Activated CD4-positive, alpha-beta T cell treated with anti-CD3 and anti-CD28 coated beads, Interleukin-2, amount 50 U/mL, for 24 hours (primary cell): ENCODE measurements at places on chromosomes 4 and X.

DNA sequence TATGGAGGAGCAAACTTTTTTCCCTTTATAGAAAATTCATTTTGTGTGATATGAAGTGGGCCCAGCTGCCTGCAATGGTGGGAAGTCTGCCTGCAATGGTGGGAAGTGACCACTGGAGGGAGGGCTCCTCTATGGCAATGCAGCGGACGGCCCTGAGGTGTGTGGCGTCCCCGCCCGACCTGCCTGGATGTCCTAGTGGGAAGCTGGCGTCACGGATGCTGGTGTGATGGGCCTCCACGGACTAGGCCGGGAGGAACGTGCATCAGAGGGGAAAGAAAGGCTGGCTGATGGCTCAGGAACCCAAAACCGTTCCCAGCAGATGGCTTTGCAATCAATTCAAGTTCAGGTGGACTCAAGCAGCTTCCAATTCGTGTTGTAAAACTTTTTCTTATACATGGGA lies 177.9 kb downstream of the AFAP1 start:
- DNase-seq = peak; percentile 15

DNA sequence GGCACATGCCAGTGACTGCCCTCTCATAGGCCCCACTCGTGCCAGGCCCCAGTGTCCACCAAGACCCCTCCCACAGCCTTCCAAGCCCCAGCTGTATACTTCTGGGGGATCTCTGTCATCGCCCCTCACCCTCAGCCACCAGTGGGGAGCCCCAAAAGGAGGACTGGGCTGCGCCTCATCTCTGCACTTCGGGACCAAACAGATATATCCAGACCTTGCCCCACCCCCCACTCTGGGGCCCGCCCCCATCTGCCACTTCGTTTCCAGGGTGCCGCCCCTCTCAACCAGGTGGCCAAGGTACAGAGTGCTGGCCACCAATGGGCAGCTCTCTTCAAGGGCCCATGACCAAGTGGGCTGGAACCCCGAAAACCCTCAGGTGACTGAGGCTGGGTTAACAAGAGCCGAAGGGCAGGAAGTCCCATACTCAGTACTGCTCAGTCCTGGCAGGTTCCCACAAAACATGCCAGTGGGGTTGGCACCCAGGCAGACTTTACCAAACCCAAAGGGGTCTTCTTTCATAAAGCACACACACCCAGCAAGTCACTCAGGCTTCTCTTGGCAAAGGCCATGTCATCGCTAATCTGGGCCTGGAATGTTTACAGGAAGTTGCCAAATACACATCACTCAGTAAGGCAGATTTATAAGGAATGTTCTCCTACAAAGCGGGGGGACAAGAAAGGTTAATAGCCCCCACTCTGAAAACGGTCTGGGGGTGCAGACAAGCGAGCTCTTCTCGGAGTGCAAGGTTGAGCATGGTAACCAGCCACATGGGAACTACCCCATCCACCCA lies 4.4 kb downstream of the ZFYVE28 start:
- no peak for DNase-seq

- DNase-seq = no peak
These were observed at the start of gene NDST3 for GRCh38 chr4:118034053-118034785. Gene NDST3, plus strand, starts transcription at chr4:118034486. Its CDS starts 19,425 bp downstream, at chr4:118053911.

DNA sequence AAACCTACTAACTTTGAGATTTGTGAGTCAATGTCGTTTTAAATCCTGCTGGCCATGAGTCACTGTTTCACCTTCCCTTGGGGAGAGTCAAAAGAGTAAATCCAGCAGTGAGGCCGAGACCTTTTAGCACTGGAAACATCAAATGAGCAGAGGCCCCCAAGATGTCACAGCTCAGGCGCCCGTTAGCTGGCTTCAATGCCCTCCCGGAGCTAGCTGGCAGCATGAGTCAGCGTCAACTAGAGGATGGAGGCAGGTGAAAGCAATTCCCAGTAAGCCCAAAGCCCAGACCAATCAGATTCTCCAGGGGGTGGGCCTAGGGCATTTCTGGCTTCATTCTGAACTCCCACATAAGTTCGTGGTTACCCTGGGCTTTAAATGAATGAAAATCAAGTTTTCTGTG lies 170.9 kb downstream of the CLCN4 start:
- no peak for DNase-seq

- no peak for DNase-seq
These were observed 582.6 kb downstream of the RAPGEF2 start for GRCh38 chr4:159685340-159686092.

- DNase-seq = no peak
These were observed 85.2 kb upstream of the CLCN4 start for GRCh38 chrX:10071451-10072144.

GRCh38 chrX:18294893-18295292 lies 59.6 kb downstream of the SCML2 start:
- DNase-seq = no peak

GRCh38 chrX:8743126-8743732 lies 11.3 kb upstream of the ANOS1 start:
- DNase-seq = peak; percentile 38

- no peak for DNase-seq
These were observed 30.0 kb upstream of the PGK1 start for GRCh38 chrX:78074088-78074487.

DNA sequence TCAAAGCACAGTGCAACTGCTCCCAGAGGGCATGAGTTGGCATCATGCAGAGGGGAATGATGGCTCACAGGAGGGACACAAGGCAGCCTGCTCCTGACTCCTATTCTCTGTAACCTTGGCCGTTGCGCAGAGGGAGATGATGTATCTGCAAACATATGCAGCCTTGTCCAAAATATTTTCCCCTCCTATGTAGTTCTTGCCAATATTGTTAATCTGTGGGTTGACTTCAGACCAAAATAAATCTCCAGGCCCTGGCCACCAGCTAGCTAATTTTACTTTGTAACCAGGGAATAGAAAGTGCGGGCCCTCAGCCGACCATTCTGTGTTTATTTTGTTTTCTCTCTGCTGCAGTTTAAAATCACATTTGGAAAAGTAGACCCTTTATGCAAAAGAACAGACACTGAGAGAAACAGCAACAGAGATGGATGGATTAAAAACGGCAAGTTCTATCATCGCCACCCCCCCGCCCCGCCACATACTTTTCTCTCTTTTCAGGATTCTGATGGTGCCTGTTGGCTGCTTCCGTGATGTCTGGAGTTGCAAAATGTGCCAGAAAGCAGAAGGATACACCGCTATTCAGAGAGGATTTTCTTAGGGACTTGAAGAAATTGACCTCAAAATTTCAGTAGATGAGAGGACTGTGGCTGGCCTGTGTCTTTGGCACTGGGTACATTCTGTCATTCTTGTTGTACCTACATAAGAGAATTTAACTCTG lies 185.3 kb upstream of the BCOR start:
- DNase-seq = no peak

DNA sequence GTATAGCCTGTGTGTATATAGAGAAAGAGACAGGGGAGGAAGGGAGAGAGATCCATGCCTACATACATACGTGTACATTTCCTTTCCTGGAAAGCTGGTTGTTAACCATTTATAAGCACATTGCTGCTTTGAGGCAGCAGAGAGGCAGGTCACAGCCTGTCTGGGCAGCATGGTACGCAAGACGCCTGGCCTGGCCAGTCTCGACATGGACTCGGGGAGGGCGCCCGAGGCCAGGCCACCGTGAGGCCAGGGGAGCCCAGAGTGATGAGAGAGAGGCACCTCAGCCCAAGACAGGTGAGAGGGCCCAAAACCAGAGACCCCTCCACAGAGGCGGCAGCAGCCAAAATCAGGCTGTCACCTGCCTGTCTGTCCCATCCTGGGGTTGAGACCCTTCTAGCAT lies 3.9 kb downstream of the TREX2 start:
- no peak for DNase-seq

- peak; percentile 37 for DNase-seq
These were observed 72.9 kb upstream of the STIM2 start for GRCh38 chr4:26787461-26788340.

DNA sequence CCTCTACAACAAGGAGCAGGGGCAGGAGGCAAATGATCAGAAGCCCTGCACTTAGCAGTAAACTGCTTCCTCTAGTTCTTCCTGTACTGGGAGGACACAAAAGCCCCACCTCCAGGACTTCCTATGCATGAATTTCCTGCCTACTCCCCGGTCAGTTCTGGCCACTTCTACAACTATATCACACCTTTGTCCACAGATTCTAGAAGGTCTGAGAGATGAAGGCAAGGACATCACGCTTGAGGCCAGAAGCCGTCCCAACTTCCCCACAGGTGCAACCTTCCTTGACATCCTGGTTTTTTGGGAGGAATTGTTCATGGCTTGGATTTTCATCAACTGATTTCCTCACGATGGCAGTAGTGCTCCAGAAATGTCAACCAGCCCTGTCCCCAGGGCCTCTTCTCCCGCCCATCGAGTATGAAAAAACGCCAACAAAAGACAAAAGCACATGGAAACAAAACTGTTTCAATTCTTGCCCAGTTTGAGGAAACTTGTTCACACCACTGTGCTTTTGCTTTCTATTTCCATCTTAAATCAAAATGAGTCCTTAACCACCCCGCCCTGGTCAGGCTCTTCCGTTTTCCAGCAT lies 206.5 kb upstream of the STK26 start:
- DNase-seq = peak; percentile 63

DNA sequence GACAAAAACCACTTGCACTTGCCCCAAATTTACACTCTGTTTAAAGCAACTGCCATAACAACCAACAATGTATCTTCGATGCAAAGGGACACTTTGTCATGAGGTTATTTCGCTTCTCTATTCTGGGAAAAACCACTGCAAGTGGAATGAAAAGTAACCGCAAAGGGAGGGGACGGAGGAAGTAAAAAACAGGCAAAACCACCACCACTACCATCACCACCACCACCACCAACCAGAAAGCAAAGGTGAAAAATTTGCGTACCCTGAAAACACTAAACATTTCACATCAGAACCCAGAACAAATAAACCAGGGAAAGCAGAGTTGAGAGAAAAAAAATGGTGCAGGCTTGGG lies 1.2 kb upstream of the N4BP2 start:
- DNase-seq = peak; percentile 3

- no peak for DNase-seq
These were observed 11.6 kb upstream of the HADH start for GRCh38 chr4:107977966-107978705.

DNA sequence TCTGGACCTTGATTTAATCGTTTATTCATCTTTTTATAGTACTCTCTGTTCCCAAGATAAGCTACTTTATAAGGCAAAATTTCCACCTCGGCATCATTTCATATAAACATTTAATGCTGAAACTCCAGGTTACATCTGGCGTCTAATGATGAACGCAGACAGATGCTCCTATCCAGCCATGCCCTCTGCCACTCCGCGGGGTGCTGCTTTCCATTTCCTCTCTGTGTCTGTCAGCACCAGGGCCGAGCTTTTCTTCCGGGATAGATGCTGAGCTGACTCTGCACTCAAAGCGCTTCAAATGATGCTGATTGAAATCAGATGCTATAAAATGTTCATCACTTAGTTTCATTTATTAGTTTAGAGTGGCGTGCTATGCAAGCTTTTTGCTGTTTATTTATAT lies 80.5 kb upstream of the HELT start:
- DNase-seq = no peak

DNA sequence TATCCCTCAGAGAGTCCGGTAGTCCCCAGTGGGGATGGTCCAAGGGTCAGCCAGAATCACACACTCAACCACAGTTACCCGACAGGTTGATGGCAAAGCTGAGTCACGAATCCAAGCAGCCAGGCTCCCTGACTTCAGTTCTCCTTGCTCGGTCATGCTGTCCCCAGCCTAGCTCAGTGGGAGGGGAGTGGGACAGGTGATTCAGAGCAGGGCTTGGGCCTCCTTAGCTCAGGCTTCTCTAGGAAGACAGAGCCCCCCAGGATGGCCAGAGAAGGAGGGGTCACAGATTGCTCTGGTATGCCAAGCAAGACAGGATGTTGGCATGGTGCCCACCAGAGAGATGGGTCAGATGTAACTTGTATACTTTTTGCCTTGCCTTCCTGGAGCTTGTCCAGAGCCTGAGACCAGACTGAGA lies 66.5 kb downstream of the EFNB1 start:
- DNase-seq = no peak

- no peak for DNase-seq
These were observed 40.8 kb upstream of the CLDN24 start for GRCh38 chr4:183362916-183363542.

- no peak for DNase-seq
These were observed 18.0 kb upstream of the SPIN2A start for GRCh38 chrX:57155171-57155570.

- DNase-seq = no peak
These were observed 7.2 kb downstream of the SCARB2 start for GRCh38 chr4:76206222-76206942.

DNA sequence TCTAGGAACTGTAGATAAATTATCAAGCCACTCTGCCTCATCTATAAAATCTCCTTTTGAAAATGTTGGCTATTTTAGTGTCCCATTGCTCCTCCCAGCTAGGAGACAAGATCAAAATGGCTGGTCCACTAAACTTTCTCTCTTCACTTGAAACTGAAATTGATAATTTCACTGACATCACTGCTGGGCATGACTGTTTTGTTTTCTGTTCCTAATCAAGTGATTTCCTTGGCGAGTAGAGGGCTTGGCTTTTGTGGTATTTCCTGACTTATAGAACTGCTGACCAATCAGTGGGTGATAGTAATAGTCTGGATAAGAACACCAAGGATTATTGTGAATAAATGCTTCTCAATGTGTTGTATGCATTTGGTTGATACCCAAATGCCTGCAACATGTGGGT lies 2152.9 kb downstream of the ARAP2 start:
- no peak for DNase-seq

DNA sequence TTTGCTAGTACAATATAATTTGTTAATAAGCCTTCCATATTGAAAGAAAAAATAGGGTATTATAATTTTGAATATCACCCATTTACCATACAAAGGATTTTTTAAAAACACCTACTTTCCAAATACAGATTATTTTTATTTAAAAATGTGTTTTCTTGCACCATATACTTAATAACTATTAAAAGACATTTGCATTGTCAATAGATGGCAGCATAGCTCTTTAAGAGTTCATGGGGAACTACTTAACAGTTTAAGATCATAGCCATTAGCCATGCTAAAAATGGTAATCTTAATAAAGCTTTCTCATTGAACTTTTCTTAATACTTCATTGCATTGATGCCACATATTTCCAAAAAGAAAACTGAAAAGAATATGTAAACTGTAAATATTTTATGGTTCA lies 1995.9 kb downstream of the C4orf33 start:
- no peak for DNase-seq

DNA sequence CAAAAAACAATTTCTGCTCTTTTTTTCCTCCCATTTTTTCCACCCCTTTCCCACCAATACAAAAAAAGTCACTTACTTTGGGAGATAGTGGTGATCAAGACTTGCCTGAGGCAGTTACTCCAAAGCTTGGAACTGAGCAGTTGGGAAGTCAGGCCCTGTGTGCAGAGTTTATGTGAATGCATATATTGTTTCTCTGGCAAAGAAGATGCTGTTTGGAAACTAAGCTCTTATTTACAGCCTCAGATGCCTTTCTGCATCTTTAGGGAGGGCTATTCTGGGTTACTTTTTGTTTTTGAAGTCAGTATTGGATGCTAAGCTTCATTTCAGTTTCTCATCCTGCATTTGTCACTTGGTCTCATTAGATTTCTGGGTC lies 136.3 kb downstream of the ZNF330 start:
- no peak for DNase-seq

- no peak for DNase-seq
These were observed 225.1 kb upstream of the PRKX start for GRCh38 chrX:3938587-3938986.

- DNase-seq = no peak
These were observed 75.6 kb upstream of the BOD1L1 start for GRCh38 chr4:13703096-13703495.
